Calu3 (cell line): ENCODE measurements at places on chromosomes 1 and 21. TPM values are rescaled to one million over a fixed set of nuclear protein-coding genes. Genes with fewer than 3 reads are reported as not detected.

DNA sequence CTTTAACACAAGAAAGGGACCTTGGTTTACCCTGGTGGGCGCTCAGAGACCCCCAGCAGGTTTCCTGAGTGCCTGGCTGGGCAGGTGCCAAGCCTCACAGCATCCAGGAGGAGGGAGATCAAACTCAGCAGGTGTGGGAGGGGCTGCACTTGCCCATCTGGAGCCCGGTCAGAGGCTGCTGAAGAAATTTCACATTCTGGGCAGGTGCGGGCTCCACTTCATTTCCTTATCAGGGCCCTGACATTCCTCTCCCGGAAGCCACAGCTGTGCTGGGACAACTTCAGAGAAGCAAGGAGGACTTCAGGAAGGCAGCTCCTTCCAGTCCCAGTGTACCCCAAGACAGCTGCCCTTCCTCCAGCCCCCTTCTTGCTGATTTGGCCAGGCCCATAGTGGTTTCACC lies 82.9 kb downstream of the ITPKB start:
- no peak for DNase-seq

NIBAN1 gene
- 12.1 and 19.5 TPM in 2 replicates for total RNA-seq

DIPK1A gene
- total RNA-seq = 4.2 and 4.9 TPM in 2 replicates

- peak; percentile 28 for DNase-seq
Measured at GRCh38 chr1:40711465-40712404, 20.2 kb downstream of the NFYC start.

DNA sequence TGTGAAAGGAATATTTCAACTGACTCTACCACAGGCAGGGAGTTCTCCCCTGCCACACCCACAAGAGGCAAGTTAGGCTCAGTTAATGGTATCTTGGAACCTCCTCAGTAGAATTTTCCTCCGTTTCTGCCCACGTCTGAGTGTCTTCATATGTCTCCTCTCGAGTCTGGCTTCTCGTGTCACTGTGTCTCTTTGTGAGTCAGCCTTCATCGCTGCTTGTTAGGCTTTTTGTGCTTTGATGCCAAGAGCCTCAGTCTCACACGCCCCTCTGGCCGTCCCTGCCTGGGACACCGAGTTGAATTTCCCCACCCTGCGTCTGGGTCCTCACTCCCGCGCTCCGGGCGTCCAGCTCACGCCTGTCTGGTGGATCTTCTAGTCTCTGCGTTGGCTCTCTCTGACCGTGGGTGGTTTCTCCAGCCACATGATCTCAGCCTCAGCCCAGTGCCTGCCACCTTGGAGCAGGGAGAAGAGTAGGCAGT lies 125.7 kb upstream of the GADD45A start:
- DNase-seq = peak; percentile 34

- no peak for DNase-seq
Measured at GRCh38 chr1:81221564-81221963, 579.2 kb upstream of the ADGRL2 start.

TMEM82 gene
- total RNA-seq = not detected in 2 replicates

DNA sequence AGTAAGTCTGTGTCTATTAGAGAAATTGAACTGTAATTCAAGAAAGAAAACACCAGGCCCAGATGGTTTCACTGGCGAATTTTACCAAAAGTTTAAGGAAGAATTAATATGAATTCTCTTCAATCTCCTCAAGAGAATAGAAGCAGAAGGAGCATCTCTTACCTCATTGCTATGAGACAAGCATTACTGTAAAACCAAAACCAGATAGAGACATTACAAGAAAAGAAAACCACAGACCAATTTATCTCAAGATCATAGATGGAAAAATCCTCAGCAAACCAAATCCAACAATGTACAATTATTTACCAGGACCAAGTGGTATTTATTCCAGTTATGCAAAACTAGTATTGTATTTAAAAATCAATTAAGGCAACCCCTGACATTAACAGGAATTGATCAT lies 160.6 kb downstream of the LIPI start:
- no peak for DNase-seq

DNA sequence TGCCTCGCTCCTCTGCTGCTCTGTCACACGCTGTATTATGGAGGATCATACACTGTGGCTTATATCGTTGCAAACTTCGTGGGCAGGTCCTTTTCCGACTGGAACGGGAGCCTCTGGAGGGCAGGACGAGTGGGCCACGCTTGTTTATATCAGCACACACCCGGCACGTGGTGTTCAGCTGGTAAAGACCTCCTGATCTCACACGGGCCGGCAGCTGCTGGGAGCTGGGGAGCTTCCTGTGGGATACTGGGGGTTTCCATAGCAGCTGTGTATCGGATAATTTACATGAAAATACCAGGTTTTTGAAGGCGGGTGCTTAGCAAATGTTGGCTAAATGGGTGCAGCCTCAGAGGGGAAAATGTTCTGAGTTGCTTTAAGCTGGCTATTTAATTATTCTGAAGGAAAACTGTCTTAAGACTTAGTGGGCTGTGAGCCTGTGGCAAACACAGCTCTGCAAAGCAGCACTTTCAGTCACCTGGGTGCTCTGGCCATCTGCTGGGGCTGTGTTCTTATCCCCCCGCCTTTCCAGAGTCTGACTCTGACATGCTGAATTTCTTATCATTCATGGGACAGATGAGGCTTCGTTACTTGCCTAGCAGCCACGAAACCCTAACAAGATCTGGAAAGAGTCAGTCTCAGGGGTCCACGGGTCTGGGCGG lies 103.6 kb upstream of the GCLM start:
- no peak for DNase-seq

RBM11 gene
- 0.81 and 1.7 TPM in 2 replicates for total RNA-seq

RNU1-2 gene
- total RNA-seq = 1,678 and 1,905 TPM in 2 replicates

APOBEC4 gene
- total RNA-seq = not detected in 2 replicates

GRCh38 chr1:75188892-75189291 lies 54.7 kb downstream of the LHX8 start:
- DNase-seq = no peak

UROD gene
- 40.4 and 50.3 TPM in 2 replicates for total RNA-seq

- DNase-seq = no peak
Measured at GRCh38 chr1:220824031-220824989, 37.6 kb downstream of the MTARC1 start.

NBPF6 gene
- total RNA-seq = not detected in 2 replicates

- no peak for DNase-seq
Measured at GRCh38 chr1:24923485-24924113, 6.5 kb downstream of the RUNX3 start.

DNA sequence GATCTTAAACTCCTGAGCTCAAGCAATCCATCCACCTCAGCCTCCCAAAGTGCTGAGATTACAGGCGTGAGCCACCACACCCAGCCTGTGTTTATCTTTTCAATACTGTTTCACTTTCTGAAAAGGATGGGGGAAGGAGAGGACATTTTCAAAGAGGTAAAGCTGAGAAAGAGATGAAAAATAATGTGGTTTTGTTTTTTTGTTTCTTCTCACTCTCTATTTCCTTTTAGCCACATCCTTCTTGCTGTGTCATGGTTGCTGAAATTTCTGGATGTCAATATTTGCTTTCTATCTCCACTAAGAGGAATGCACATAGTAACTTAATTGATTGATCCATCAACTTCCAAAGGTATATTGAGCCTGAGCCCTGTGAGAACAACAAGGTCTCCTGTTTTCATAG lies 6.4 kb upstream of the C1orf21 start:
- no peak for DNase-seq

DNA sequence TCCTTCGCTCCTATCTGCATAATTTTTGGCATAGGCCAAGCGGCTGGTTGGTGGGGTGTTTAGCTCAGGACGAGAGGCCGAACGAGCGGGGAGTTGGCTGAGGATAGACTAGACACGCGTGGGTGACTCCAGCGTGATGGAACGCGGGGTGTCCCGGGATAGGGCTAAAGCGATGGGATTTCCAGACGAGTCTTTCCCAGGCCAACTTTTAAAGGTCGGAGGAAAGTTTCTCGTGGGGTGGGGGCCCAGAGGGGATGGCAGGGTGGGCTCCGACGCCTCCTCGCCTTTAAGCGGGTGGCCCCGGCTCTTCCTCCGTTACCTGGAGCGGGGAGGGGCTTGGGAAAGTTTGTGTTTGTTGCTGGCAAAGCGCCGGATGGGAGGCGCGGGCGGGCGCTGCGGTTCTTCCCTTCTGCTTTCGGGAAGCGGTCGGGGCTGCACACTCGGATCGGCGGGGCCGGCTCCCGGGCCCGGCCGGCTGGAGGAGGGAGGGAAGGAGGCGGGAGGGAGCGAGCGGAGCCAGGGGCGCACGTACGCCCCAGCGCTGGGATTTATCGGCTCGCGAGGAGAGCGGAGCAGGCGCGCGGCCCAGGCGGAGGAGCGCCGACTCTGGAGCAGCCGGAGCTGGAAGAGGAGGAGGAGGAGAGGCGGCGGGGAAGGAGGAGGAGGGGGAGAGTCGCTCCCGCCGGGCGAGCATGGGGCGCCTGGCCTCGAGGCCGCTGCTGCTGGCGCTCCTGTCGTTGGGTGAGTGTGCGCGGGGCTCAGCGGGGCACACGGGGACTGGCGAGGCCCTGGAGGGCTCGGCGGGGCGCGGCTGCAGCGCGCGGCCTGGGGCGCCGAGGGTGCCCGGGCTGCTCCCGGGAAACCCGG lies at the start of gene PTGFRN:
Gene PTGFRN, plus strand, starts transcription at position 405 of the 867 bp plus-strand sequence. Its CDS starts 288 bp downstream, at position 693.
- DNase-seq = peak; percentile 65

- no peak for DNase-seq
Measured at GRCh38 chr1:194296201-194296600, 1109.8 kb upstream of the B3GALT2 start.

RHEX gene
- total RNA-seq = 75.1 and 88.9 TPM in 2 replicates

DNA sequence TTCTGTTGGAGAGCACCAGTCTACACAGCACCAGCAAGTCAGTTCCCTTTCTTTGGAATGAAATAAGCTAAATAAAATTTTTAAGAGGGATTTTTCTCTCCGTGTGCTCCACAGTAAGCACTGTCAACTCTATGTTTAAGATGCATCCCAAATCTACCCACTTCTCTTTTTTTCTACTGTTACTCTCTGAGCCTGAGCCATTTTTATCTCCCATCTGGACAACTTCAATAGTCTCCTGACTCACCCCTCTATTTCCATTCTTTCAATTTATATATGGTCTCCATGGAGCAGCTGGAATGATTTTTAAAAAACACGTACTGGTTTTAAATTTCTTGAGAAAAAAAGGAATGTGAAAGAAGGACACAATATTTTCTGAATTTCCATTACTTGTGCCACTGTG lies 24.7 kb upstream of the CCT8 start:
- DNase-seq = no peak

SPATA46 gene
- total RNA-seq = not detected in 2 replicates

- no peak for DNase-seq
Measured at GRCh38 chr1:61448914-61449313, 276.0 kb downstream of the TM2D1 start.

PTPRF gene
- 240 and 318 TPM in 2 replicates for total RNA-seq

GRCh38 chr1:26994020-26994786 lies 711 bp downstream of the TRNP1 start:
- no peak for DNase-seq

DNA sequence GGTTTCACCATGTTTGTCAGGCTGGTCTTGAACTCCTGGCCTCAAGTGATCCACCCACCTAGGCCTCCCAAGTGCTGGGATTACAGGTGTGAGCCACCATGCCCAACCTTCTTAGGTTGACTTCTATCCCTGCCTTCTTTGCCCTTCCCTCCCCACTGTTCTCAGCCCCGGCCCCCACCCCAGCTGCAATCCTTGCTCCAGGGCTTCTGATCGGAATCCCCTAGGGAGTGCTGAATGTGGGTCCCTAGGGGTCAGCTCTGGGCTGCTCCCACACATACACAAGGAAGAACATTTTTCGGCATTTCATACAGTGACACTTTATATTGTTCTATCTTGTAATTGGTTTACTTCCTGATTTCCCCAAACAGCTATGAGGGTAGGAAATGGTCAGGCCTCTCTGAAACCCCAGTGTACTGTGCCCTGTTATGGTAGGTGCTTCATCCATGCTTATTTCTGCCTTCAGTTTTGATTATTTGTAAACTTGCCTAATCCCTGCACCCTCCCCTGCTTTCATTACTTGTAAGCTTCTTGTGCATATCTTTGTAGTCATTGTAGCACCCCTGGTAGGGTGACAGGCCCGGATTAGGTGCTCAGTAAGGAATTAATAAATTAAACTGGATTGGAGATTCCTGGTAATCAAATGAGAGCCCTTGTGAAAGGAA lies 5.8 kb upstream of the SRP9 start:
- DNase-seq = no peak

CELA2B gene
- total RNA-seq = not detected in 2 replicates

ARHGAP30 gene
- 1.7 and 2.9 TPM in 2 replicates for total RNA-seq

DNA sequence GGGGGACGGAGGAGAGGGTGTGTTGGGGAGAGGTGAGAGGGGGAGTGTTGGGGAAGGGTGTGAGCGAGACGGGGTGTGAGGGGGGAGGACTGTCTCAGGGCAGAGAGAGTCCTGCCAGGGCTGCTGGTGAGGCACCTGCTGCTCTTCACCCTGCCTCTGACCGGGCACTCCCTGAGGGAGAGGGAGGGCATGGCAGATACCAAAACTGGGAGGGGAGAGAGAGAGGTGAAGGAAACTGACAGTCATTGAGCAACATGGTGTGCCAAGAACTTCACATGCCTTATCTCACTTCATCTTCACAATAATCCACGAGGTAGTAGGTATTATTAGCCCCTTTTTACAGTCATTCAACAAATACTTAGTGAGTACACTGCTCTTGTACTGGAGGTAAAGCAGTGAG lies 61.3 kb upstream of the ARTN start:
- DNase-seq = no peak

GPR161 gene
- 3.8 and 8.4 TPM in 2 replicates for total RNA-seq

GRCh38 chr1:147243228-147243685 lies 773 bp downstream of the CHD1L start:
- DNase-seq = peak; percentile 33

KIAA0040 gene
- 24.3 and 33.4 TPM in 2 replicates for total RNA-seq

DNA sequence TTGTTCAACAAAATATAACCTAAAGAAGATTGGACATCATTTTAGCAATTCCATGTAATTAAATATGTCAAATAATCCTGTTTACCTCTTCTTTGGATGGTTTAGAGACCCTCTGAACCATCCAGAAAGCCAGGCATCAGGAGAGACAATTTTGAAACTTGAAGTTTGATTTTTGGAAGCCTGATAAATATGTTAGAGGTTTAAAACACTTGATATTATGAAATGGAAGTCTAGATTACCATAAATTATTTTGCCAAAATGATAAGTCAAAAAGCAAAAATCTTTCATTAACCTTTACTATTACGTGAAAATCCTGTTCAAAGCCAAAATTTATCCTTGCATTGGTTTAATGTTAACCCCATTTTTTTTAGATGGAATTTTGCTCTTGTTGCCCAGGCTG lies 43.5 kb downstream of the CCDC30 start:
- DNase-seq = no peak

- DNase-seq = no peak
Measured at GRCh38 chr1:18908911-18909771, 6.8 kb upstream of the ALDH4A1 start.
